Panc1 (cell line): ENCODE measurements at places on chromosomes 12 and 14. TPM values are rescaled to one million over a fixed set of nuclear protein-coding genes. Genes with fewer than 3 reads are reported as not detected.

DNA sequence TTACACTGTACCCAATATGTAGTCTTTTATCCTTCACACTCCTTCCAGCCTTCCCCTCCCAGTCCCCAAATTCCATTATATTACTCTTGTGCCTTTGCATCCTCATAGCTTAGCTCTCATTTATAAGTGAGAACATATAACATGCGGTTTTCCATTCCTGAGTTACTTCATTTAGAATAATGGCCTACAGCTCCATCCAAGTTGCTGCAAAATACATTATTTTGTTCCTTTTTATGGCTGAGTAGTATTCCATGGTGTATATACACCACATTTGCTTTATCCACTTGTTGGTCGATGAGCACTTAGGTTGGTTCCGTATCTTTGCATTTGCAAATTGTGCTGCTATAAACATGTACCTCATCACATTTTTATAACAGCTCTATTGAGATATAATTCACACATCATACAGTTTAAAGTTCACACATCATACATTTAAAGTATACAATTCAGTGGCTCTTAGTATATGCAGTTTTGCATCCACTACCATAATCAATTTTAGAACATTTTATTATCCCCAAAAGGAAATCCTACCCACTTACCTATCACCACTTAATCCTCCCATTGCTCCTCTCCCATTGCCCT lies 23.5 kb downstream of the RBMS2 start:
- H3K4me3 ChIP-seq: no peak overlapping the region
- no peaks in the 10 kb centered on the region for H3K36me3 ChIP-seq
- no peak overlapping the region for H3K27ac ChIP-seq
- H3K27me3 ChIP-seq: no peaks in the 10 kb centered on the region
- no peak for DNase-seq

DNA sequence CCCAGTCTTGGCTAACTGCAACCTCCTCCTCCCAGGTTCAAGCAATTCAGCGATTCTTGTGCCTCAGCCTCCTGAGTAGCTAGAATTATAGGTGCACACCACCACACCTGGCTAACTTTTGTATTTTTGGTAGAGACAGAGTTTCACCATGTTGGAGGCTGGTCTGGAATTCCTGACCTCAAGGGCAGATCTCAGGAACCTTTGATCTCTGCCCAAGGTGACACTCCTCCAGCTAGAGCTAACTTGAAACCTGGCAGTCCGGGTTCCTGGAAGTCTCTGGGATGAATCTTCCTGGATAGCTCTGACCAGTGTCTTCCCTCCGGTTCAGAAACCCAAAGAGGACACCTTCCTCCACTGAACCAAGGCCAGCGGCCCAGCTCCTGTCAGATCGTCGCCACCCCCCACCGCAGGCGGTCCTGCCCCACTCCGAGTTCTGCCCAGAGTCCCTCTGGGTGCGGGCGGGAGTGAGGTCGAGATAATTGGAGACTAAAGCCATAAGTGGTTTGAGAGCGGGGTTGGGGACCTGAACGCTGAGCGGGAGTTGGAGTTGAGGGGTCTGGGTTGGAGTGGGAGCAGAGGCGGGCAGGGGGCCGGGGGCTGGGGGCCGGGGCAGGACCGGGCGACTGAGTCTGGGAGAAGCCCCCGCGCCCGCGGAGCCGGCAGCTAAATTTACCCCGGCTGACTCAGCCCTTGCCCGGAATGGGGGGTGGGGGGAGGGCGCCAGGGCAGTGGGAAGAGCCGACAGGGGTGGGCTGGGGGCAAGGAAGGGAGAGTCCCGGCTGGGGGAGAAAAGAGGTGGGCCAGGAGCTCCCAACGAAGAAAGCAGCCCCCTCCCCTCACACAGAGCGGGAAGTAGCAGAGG lies 4.7 kb downstream of the DDN start:
- H3K4me3 ChIP-seq: no peak overlapping the region
- no peaks in the 10 kb centered on the region for H3K36me3 ChIP-seq
- no peak overlapping the region for H3K27ac ChIP-seq
- DNase-seq: no peak

The NGB gene
- not detected for total RNA-seq

The TTC6 gene
- total RNA-seq: 0.54 TPM

The GALNT8 gene
- total RNA-seq: not detected

- no peak for DNase-seq
- no peaks in the 10 kb centered on the region for H3K27me3 ChIP-seq
- peaks cover 8% of the 10 kb centered on the region for H3K36me3 ChIP-seq
- H3K27ac ChIP-seq: no peak overlapping the region
- no peak overlapping the region for H3K4me3 ChIP-seq
- H3K4me1 ChIP-seq: no peaks in the 10 kb centered on the region
These were observed 19.3 kb downstream of the CKB start for GRCh38 chr14:103503296-103503695.
